CD4-positive, alpha-beta T cell treated with Interferon alpha-2 for 1 hour (primary cell): ENCODE measurements at places on chromosomes 2 and 18.

DNA sequence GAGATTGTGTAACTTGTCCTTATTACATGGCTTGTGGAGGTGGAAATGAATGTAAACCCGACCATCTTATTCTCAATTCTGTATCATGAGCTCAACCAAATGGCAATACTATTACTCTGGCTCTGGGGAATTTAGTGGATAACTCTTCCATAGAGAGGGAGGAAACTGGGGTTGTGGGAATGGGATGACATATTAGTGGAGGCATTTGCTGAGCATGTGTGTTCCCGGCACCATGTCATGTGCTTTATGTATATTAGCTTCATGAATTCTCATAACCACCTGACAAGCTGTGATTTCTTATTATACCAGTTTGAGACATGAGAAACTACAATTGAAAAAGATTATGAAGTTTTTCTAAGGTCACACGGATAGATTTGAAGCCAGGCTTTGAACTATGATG, 112.8 kb upstream of the TMEFF2 start:
- no peak for DNase-seq

DNA sequence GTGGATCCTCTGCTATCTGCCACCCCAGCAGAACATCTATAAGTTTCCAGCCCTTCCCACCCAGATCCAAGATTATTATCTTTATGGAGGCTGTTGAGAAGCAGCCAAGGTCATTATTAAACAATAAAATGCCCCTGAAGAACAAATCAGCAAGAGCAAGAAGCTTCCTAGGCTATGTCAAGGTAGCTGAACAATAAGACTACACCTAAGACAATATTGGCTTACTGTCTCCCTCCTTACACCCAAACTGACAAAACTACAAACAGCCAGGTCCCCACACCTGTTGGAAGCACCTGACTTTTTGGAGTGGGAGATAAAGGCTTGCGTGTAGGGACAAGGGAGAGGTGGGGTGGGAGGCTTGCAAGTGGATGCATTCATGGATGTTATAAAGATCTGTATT, 128.5 kb downstream of the SPTBN1 start:
- DNase-seq, result no peak

DNA sequence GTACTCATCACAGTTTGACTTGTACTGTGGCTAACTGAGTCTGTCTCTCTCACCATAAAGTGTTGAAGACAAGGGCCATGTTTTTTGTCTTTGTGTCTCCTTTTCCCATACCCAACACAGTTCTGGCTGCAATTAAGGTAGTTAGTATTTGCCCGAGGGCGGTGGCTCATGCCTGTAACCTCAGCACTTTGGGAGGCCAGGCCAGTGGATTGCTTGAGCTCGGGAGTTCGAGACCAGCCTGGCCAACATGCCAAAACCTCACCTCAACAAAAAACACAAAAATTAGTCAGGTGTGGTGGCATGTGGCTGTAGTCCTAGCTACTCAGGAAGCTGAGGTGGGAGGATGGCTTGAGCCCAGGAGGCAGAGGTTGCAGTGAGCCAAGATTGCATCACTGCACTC, 6.9 kb upstream of the KIF3C start:
- DNase-seq, result no peak

DNA sequence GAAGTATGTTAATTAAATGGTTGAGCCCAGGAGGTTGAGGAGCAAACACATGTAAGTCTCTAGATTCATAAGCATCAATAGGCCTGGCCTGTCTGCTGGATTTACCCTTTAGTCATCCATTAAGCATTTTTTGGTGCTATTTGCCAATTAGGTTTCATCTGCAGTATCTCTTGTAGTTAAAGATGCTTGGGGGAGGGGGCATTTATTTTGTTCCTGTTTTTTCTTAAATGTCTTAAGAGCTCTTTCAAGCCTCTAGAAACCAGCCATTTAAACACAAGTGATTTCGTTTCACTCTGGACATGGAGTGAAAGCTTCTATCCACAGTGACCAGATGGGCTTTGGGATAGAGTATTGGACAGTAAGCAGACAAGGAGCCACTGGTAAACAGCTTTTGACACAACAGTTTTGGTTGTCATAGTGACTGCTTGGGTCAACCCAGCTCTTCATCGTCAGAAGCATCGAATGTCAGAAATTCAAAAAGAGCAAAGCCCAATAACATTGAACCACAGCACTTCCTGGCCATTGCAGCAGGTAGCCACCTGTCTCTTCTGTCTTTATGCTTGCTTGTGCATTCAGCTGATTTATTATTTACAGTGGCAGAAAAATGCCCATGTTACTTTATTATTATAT, 4.9 kb downstream of the QPCT start:
- no peak for DNase-seq

DNA sequence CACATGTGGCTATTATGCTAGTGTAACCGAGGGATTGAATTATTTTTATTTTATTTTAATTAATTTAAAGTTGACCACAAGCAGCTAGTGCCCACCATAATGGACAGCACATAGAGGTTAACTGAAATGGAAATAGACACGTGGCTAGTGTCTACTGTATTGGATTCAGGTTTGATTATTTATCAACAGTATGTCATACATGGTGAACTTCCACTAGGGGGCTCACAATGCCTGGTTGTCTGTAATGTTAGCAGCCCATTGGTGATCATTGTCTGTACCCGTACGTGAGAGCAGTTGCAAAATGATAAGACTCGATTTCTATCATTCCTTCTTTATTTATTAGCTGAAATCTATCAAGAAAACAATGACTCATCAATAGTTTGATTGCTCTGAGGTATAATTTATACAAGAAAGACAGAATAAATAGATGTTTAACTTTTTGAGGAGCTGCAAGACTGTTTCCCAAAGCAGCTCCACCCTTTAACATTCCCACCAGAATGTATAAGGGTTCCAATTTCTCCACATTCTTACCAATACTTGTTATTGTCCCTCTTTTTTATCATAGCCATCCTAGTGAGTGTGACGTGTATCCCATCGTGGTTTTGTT, 76.5 kb downstream of the CYBRD1 start:
- DNase-seq, result peak; percentile 70

DNA sequence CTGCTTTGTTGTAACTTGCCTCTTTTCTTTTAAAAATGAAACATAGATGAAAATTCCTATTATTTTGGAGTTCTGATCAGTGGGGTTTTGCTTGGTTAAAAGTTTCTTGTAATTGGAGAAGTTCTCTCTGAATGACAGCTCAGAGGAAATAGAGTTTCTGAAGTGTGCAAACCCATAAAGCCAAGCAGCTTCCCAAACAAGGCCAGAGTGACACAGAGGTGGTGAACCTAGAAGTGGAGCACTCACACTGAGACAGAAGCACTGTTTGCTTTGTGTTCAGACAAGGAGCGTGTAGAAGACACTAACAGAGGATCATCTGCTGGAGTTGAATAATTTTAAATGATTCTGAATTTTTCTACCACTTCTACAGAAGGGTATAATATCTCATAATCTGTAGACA, 49.2 kb downstream of the FBXO48 start:
- no peak for DNase-seq

DNA sequence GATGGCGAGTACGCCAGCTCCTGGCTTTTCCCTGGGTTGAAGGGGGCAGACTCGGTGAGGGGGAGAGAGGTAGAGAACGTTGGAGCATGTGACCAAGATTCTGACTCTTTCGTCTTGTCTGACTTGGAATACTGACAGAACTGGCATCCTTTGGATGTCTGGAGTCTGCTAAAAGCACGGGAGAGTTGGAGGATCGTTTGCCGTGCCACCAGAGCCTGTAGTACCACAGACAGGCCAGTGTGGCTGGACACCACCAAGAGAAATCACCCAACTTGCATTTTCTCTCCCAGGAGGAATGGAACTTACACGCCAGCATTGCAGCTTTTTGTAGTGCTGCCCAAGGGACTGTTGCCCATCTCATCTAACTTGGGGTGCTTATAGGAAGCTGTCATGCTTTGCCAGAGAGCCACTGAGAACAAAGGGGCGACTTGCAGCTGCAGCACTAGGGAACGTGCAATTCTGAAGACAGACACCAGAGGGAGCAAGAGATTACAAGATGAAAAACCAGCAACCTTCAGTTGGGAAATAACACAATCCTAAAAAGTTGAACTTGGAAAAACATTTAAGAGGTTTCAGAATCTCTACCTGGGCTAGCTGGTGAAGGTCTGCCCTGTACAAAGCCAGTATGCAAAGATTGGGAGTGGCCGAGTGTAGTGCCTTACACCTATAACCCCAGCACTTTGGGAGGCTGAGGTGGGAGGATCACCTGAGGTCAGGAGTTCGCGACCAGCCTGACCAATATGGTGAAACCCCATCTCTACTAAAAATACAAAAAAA, 24.1 kb downstream of the PSMG2 start:
- DNase-seq, result peak; percentile 76

GRCh38 chr2:24459224-24460161, 31.6 kb upstream of the NCOA1 start:
- no peak for DNase-seq

DNA sequence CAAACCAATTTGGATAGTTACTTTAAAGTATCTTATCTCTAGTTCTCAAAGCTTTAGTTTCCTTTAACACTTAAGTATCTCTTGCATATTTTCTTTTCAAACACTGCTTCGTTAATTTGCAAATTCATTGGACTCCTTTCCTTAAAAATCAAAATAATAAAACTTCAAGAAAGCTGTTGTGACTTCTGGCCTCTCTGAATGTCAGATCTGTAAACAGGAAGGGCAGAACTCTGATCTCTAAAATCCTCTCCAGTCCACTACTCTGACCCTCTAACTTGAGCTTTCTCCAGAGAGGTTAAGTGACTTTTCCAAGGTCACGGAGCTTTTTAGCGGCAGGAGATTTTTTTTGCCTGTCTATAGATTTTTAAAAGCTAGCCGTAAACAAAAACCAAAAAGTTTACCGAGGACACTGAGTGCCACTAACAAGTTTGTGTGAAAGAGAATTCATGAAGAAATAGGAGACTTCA, 155.5 kb downstream of the TGIF1 start:
- no peak for DNase-seq

DNA sequence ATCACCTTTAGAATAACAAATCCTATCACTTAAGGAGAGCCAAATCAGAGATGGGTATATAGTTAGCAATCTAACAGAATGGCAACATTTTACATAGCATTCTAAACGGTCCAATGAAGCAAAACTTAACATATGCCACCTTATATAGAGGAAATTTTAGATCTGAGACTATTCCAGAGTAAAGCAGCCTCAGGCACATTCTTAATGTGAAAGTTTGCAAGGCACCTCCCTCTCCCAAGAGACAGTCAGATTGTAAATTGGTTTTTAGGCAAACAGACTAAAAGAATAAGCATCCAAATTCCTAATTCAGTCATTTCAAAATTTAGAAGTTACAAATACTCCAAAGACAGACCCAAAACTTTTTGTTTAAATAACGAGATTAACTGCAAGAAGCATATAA, 292.9 kb downstream of the STK39 start:
- DNase-seq, result no peak

DNA sequence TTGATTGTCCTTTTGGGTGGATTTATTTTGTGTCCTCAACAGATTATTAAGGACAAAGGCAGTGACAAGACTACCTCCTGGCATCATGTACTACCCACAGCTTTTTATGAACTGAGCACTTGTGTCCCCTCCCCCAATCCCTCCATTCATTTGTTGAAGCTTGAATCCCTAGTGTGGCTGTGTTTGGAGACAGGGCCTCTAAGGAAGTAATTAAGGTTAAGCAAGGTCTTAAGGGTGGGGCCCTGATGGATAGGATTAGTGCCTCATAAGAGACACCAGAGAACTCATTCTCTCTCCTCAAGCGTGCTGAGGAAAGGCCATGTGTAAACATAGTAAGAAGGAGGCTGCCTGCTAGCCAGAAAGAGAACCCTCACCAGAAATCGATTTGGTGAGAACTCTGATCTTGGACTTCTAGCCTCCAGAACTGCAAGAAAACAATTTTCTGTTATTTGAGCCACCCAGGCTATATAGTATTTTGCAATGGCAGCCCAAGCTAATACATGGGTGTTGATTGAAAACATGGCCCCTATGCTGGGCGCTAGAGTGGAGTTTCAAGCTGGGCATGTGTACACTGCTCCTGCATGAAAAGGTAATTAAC, 3.4 kb upstream of the MAP4K4 start:
- no peak for DNase-seq

DNA sequence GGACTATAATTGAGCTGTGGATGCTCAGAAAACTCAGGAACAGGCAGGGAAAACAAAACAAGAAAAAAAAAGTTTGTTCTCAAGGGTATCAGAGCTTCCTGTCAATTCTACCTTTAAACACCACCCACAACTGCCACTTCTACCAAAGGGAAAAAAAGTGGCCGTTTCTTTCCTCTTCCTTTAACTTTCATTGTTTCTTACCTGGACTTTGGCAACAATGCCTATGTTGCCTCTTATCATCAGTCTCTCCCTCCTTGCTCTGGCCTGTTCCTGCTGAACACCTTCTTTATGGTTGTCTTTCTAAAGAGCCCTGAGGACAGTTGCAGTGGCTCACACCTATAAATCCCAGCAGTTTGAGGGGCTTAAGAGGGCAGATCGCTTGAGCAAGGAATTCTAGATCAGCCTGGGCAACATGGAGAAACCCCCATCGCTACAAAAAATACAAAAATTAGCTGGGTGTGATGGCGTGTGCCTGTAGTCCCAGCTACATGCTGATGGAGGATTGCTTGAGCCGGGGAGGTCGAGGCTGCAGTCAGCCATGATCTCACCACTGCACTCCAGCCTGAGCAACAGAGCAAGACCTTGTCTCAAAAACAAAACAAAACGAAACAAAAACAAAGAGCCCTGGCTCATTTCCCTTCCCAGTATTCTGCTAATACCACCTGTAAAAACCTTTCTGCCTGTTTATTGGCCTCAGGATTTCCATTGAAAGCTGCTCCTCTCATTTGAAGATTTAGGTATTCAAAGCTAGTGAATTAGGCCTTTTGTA, 18.0 kb upstream of the NR4A2 start:
- no peak for DNase-seq

DNA sequence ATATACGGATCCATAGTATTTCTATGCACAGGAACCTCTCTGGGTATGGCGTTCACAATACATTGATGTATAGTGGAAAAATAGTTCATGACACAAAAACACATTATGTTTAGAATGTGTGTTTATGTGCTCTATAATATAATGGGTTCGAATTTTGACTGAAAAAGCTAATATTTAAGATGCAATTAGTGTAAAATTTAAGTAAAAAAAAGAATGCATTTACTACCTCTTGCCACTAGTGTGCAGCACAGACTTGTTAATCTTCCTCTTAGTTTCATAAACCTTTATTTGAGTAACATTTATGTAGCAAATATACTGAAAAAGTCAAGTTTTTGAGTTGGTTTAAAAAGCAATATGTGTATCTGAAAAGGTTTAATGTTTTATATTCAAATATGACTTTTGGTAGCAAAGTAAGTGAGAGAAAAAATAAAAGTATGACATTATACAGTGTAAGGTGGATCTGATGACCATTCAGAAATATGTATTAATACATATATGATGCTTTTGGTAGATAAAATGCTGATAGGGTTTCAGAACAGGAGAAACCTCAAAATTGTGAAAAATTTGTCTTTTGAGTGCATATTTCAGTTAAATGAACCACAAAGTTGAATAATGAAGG, 49.4 kb downstream of the CCDC102B start:
- DNase-seq, result no peak

- DNase-seq, result no peak
Measured at GRCh38 chr2:124091721-124092120, 66.6 kb downstream of the CNTNAP5 start.

GRCh38 chr18:71371951-71372605, 1083.2 kb downstream of the SOCS6 start:
- DNase-seq, result no peak
